ENCODE measurements at places on chromosomes 16 and 17. TPM values are rescaled to one million over a fixed set of nuclear protein-coding genes. Genes with fewer than 3 reads are reported as not detected.

Gene TMC7
- 1.1 TPM for total RNA-seq

Gene PHLPP2
- 4.7 TPM for total RNA-seq

GRCh38 chr16:75319513-75320411 is 68.3 kb upstream of the BCAR1 start:
- no peak for DNase-seq

DNA sequence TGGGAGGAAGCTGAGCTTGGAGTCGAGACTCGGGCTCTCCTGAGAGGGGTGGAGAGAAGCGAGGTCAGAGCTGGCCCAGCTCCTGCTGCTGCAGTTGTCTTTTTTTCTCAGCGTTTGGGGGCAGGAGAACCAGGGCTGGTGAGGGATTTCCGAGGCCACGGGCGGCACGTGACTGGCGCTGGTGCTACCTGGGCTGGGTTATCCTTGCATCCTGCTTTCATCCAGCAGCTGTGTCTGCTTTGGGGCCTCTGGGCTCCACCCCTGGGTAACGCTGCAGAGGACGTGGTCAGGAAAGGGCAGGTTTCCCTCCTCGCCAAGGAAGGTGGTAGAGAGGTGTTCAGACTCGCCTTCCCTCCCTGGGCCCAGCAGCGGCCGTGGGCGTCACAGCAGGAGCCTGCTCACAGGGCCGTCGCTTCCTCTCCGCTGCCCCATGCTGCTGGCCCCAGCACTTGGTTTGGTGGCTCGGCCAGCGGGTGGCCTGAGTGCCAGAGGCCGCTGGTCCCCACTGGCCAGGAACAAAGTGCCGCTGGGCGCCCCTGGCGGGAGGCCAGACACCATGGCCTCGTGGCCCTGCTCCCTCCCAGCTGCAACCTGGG is 22.5 kb downstream of the GSE1 start:
- no peak for DNase-seq

DNA sequence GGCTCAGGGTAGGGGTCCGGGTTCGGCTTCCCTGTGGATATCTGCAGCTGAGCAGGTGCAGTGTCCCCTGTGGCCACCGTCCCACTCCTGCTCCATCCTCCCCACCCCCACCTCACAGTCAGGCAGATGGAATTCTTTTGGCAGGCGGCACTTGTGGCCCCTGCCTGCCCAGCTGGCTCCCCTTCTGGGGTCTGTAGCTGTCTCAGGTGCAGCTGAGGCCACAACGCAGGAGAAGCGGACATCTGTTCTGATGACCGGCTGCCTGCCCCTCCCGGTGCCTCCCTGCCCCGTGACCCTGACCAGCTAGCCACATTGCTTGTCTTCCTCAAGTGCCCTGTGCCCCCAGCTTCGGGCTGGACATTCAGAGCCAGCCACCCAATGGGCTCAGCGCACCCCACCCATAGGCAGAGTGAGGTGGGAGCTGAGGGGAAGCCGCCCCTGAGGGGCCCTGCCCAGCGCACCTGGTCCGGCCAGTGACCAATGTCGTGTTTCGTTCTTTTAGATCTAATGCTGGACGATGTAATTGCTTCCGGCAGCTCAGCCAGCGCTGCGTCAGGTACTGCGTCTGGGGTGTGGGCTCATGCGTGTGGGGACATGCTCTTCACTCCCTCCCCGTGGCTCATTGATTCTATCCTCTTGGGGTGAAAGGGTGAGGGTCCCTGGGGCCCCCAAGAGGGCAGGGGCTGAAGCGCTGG is 25.2 kb upstream of the ABCC3 start:
- DNase-seq = no peak

GRCh38 chr17:18260332-18261145 is at the start of gene MIEF2:
MIEF2 (plus strand) TSS chr17:18260662; CDS start chr17:18262721, 2,059 bp downstream.
- DNase-seq = peak; percentile 96

GRCh38 chr16:22232277-22233036 is 26.4 kb downstream of the EEF2K start:
- DNase-seq = no peak

- no peak for DNase-seq
These were observed 6.3 kb downstream of the SLC6A2 start for GRCh38 chr16:55661941-55662643.

DNA sequence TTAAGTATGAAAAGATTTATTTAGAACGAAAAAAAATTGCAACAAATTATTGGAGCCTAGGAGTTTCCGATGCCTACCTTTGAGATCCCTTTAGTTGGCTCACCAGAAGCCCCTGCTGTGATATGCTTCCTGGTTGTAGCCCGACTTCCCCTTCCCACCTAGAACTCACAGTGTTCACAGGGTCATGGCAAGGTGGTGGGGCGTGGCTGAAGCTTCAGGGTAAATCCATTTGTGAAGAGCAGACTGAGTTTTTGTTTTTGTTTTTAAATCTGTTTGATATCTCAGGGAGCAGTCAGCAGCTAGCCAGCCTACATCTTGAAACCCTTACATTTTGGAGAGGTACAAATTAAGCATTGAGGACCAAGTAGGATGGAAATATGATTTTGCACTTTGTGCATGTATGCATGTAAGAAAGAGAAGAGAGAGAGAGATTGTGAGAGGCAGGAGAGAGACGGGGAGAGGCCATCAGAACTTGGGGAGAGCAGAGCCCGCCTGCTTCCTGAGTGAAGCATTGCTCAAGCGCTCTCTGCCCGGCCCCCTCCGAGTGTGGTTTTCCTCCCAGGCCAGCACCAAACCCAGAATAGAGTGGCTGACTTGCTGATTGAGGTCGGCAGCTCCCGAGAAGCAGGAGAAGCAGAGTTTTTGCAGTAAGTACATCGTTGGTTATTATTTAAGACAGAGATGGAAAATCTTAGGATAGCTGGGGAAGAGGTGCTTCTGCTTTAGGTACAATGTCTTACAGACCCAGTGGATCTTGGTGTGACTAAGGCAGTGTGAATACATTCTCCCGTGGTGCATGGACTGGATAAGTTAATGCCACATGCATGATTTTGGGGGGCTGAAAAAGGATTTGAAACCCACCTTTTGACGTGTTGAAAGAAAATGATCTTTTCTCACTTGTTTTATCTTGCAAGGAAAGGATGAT is 64.2 kb downstream of the SPECC1 start:
- DNase-seq = peak; percentile 51

DNA sequence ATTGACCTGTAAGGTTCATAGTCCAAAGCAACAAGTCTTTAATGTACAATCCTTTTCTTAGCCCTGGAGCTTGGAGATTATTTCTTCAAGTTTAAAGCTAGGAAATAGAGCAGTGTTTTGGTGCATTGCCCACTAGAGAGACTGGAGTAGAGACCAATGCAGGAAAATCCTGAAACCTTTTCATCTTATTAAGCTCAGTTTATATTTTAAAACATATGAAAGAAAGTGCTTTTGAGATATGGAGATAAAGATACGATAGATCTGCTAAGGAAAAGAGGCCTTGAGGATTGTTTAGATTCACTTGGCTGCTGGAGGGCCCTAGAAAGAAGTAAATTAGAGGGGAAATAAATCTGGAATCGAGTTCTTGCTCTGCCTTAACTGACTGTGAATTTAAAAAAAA is 212.0 kb downstream of the GRIN2A start:
- no peak for DNase-seq

- DNase-seq = no peak
These were observed 42.0 kb downstream of the MGAT5B start for GRCh38 chr17:76909971-76910760.
